ENCODE measurements at places on chromosomes 7 and 10.

GRCh38 chr10:96919785-96920430, 87.8 kb downstream of the LCOR start:
- DNase-seq = no peak

DNA sequence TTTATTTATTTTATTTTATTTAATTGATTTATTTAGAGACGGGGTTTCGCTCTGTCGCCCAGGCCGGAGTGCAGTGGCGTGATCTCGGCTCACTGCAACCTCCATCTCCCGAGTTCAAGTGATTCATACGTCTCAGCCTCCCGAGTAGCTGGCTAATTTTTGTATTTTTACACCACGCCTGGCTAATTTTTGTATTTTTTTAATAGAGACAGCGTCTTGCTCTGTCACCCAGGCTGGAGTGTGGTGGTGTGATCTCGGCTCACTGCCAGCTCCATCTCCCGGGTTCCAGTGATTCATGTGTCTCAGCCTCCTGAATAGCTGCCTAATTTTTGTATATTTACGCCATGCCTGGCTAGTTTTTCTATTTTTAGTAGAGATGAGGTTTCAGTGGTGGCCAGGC, 34.2 kb downstream of the AP5Z1 start:
- no peak for DNase-seq

GRCh38 chr7:49775949-49776443, 2.6 kb downstream of the VWC2 start:
- no peak for DNase-seq

- no peak for DNase-seq
Observed at GRCh38 chr7:55499591-55499990, 72.7 kb downstream of the VOPP1 start.

GRCh38 chr7:41629711-41630111, 73.2 kb downstream of the INHBA start:
- no peak for DNase-seq

DNA sequence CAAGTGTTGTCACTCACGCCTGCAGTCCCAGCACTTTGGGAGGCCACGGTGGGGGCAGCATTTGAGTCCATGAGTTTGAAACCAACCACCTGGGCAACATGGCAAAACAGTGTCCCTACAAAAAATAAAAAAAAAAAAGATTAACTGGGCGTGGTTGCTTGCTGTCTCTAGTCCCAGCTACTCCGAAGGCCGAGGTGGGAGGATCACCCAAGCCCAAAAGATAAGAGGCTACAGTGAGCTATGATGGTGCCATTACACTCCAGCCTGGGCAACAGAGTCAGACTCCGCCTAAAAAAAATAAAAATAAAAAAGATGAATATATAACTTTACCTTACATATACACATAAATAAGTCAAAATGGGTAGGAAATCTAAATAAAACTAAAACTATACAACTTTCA, 2.5 kb upstream of the LMOD2 start:
- no peak for DNase-seq

DNA sequence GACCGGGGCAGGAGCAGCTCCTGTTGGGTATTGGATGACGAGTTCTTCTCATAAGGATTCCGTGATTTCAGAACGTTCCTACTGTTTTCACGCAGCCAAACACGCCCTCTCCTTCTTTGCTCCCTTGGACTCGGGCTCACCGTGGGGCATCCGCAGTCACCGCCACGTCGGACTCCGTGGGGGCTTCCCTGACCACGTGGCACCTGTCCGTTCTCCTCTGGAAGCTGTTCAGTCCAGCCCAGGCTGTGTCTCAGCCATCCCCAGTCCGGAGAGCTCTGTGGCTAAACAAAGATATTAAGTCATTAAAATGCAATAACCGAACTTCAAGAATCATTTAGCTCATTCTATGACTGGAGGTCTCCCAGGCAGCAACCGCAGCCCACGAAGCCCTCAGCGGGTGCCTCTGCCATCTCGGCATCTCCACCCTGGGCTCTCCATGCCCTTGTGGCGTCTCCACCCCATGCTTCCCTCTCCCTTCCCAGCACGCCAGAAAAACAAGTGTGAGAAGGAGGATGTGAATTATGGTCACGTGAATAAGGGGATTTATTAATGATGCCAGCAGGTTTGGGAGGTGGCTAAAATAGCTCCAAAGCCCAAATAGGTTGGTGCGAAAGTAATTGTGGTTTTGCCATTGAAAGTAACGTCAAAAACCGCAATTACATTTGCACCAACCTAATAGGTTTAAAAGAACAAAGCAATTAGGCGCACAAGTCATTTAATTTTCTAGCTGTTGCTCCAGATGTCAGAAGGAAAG, 224.6 kb upstream of the PPP2R2D start:
- DNase-seq = no peak

- no peak for DNase-seq
Observed at GRCh38 chr7:26500749-26501352, 209.2 kb downstream of the SNX10 start.

- no peak for DNase-seq
Observed at GRCh38 chr10:86250399-86250798, 116.2 kb downstream of the GRID1 start.

DNA sequence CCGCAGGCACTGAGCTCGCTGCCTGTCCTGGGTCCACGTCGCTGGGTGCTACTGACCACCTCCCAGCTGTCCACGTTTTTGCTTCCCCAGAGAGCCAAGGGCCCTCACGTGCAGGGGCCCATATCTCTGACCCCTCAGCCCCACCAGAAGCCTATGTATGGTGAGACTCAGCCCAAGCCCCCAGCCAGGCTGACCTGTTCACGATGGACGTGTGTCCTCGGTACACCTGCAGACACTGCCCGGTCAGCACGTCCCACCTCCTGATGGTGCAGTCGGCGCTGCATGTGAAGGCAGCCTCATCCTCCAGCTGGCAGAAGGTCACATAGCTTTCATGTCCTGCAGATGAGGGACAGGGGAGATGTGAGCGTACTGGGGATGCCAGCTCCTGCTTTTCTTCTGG, 9.9 kb downstream of the WDR86 start:
- no peak for DNase-seq

- DNase-seq = no peak
Observed at GRCh38 chr10:96074776-96075175, 31.4 kb downstream of the CCNJ start.

DNA sequence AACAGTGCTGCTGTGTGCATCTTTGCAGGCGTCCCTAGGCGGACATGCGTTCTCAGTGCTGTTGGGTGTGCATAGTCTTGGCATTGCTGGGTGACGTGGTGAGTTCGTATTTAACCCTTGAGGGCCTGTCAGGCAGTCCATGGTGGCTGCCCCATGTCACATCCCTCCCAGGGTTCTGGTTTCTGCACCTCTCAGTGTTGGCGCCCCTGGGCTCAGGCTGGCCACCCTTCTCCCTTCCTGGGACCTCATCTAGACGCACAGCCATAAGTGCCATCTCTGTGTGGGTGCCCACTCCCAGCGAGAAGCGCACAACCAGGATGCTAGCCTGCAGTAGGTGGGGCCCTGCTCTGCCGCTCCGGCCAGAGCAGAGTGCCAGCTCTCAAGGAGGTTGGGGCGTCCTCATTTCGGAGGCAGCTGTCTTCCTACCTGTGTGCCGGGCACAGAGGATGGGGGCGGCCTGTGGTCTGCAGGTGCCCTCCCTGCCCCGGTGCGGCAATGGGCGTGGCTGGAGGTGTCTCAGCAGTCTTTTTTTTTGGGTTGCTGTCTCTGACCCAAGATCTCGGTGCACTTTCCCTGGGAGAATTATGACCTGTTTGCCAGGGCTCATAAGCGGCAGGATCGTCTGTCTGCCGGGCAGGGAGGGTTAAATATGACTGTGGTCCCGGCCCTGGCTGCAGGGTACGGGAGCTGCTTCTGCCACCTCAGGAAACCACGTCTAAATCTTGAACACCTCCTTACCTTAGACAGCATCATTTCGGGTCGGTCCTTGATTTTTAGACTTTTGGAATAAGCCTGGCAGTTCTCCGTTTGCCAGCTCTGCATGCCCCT, 6.5 kb downstream of the INPP5A start:
- no peak for DNase-seq
